ENCODE measurements at places on chromosomes 11 and 22.

DNA sequence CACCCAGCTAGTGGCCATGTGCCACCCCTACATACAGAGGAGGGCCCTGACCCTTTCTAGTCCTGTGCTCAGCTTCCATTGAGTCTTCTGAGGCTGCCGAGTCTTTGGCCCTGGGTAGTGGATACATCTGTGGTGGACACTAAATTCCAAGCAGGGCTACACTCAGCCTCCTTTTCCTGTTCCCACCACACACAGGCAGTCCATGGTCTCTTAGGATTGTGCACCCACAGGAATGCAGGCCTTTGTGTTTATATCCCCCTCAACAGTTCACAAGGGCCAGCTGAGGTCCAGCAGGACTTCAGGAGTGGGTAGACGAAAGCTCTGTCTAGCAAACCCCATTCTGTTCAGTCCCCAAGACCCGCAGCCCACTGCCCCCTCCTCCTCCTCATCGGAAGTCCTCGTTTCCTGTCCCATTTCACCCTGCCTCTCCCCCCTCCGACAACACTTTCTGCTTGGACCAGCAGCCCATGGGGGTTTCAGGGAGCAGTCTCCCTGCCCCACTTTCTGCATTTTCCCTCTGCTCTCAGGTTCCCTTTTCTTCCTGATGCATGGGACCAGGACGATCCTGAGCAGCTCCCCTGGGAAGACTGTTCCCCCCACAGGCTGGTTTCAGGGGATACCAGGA lies 91.8 kb downstream of the SWAP70 start:
- no peak for DNase-seq

GRCh38 chr11:1753929-1754305 lies 3.5 kb upstream of the IFITM10 start:
- DNase-seq: no peak

DNA sequence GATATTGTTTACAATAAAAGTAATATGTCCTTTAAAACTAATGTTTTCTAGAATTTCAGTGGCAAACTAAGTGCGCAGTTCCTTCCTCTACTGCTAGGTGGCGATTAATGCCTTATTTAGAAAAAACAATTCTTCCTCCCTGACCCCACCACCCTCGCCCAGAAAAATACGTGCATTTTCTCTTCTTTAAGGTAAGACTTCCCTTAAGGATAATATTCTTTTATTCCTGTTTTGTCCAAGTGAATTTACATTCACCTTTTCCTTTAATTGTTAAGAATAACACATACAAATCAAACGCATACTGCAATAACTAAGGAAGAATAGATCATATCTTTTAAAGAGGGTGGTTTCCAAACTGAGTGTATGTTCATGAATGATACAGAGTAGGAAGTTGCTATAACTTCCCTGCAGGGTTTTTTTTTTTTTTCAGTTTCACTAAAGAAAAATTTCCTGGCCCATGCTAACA lies 17.0 kb upstream of the PSMA1 start:
- peak; percentile 82 for DNase-seq

DNA sequence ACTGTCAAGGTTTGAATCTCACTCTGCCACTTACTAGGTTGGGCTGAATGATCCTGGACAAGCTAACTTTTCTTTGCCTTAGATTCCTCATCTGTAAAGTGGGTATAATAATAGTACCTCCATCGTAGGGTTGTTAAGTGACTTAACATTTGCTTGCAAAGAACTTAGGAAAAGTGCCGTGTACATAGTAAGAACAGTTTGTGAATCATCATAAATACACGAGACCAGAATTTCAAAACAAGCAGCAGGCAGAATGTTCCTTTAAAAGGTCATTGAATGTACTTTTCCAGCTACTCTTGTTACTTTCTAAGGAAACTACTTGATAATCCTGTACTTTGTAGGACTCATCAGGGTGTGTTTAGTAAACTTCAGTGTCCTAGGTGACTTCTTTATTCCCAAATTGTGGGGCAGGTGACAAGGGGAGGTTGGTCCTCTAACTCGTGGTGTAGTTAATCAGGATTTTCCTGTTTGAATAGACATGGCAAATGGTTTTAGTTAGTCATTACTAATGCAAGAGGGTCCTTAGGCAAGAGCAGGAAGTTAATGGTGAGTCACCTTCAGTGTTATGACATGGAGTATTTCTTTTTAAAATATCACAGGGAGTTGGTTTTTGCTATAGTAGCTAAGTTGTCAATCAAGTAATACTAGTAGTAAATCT lies 67.9 kb downstream of the YAP1 start:
- peak; percentile 82 for DNase-seq

DNA sequence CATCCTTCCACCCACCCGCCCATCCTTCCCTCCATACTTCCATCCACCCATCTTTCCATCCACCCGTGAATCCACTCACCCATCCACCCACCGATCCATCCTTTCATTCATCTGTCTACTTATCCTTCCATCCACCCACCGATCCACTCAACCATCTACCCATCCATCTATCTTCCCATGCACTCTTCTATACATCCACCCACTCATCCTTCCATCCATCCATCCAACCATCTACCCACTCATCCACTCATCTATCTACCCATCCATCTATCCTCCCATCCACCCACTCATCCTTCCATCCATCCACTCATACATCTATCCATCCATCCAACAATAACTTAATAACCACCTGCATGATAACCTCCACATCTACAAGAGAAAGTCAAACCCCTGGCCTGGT lies 47.3 kb downstream of the WNT7B start:
- no peak for DNase-seq

DNA sequence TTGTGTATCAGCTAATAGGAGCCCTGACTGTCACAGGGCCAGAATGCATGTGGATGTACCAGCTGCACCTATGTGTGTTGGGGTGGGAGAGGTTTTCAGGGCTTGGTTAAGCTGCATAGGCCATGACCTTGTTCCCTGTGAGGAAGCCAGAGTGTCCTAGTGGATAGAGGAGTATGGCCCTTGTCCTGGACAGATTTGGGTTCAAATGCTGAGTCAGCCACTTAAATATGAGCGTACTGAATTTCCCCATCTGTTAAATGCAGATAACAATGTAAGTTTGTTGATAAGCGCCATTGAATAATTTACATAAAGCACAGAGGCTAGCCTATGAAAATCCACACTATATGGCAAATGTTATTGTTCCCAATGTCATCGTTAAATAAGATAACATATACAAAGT lies 74.4 kb downstream of the PANX1 start:
- DNase-seq: no peak

DNA sequence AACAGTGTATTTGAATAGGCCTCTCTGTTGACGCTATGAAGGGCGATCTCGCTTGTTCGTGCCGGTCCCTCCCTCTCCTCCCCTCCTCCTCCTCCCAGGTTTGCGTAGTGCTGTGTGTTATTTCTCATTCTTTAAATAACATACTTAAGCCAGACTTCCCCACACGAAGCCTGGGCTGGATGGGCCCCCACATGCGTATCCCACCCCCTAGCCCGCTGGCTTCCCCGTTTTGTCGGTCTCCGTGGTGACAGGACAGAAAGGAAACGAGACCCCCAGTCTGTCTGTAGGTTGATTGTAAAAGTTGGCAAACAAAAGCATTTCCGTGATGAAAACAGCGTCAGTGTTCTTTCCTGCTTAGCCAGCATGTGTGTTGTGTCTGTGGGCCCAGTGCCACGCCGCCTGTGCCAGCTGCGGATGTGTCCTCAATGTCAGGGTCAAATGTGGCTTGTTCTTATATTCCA lies 27.3 kb downstream of the FAM118A start:
- DNase-seq: no peak

GRCh38 chr22:42797011-42797410 lies 60.1 kb downstream of the ARFGAP3 start:
- peak; percentile 54 for DNase-seq

GRCh38 chr11:62435846-62436660 lies 17.2 kb downstream of the SCGB1A1 start:
- peak; percentile 42 for DNase-seq

DNA sequence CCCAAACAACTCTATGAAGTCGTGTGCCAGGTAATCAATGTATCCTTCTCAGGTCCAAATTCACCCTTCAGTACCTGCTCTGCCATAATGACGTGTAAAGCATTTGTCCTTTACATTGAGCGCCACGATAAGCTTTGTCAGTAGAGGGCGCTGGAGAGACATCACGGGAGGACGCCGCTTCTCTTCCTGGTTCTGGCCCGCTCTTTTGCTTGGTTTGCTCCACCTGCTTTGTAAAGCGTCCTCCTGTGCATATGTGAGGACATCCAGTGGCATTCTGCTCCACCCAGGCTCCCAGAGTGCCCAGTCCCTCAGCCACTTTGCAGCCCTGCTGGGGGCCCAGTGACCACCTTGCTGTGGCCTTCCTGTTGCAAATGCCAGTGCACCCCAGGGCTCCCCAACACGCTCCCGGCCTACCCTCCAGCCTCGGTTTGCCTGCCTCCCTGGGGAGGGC lies 61.1 kb downstream of the WT1 start:
- DNase-seq: peak; percentile 44

DNA sequence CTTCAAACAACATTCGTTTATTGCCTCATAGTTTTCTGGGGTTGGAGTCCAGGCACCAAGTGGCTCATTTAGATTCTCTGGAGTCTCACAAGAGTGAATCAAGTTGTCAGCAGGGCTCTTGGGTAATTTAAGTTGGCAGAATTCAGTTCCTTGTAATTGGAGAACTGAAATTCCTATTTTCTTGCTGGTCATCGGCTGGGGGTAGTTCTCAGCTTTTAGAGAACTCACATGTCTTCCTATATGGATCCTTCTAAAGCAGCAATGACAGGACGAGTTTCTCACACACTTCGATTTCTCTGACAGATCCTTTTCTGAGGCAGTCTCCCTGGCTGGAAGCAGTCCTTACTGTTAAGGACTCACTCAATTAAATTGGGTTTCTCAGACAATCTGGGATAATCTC lies 17.3 kb upstream of the OOSP4B start:
- no peak for DNase-seq

GRCh38 chr11:106077609-106078455 lies at the start of gene AASDHPPT:
AASDHPPT (plus strand) TSS chr11:106077662; CDS start chr11:106077711, 49 bp downstream.
- DNase-seq: peak; percentile 39

DNA sequence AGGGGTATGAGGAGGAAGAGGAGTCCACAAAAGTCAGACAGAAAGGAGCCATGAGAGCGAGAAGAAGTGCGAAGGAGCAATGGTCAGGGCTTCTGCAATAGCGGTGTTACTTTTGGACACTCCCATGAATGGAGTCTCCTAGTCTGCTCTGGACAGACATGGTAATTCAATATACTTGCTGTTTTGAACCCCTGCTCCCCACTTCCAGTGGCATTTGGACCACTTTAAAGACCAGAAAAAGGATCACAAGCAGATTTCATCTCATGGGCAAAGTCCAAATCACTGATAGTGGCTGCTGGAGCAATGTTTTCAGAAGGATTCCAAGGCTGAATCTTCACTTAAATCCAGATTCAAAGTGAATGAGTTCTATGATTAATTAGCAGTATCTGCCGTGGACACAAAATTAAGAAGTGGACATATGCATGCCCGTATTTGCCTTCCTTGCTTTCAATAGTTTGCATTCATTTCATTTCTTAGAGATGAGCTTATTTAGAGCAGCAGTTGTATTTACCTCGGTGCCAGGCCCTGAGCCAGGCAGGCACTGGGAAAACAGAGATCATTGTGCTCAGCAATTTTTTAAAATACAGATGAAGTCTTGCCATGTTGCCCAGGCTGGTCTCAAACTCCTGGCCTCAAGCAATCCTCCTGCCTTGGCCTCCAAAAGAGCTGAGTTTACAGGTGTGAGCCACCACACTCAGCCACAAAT lies 72.0 kb downstream of the SLC1A2 start:
- DNase-seq: no peak

GRCh38 chr22:45840483-45840882 lies 136.5 kb downstream of the WNT7B start:
- no peak for DNase-seq

GRCh38 chr22:35660291-35661127 lies 12.3 kb downstream of the APOL6 start:
- DNase-seq: peak; percentile 54

GRCh38 chr11:79011357-79011756 lies 429.5 kb downstream of the TENM4 start:
- DNase-seq: no peak

DNA sequence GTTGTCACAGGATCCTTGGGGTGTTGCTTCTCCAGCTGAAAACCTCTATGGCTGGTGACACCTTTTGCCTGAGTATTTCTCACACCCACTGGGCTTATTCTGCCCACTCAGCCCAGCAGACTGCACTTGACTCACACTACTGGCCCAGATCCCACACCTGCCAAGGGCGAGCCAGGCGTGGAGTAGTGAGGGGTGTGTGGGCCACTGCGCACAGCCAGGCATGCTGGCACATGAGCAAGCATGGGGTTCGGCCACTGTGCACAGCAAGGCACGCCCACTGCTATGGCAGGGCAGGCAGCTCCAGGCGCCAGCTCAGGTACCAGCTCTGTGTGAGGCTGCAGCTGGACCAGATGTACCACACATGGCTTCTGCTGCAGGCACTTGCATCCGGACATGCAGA lies 116.5 kb upstream of the MTNR1B start:
- no peak for DNase-seq

DNA sequence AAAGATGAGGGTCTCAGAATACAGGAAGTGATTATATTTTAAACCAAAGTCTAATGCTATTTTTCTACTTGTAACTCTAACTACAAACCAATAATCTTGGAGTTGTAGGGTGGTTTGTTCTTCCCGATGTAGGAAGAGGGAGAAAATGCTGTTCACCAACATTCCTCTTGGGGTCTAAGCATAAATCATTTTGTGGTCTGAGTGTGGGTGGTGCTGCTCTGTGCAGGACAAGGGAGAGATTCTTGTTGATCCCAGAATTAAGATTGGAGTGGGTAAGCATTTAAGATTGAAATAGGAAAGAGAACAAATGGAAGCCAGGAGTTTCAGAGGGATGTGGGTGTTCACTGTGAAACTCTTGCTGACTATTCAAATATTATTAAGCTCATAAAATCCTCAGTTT lies 38.6 kb upstream of the MMP13 start:
- DNase-seq: no peak

- DNase-seq: no peak
These were observed 28.0 kb upstream of the OR8B8 start for GRCh38 chr11:124473476-124473875.

DNA sequence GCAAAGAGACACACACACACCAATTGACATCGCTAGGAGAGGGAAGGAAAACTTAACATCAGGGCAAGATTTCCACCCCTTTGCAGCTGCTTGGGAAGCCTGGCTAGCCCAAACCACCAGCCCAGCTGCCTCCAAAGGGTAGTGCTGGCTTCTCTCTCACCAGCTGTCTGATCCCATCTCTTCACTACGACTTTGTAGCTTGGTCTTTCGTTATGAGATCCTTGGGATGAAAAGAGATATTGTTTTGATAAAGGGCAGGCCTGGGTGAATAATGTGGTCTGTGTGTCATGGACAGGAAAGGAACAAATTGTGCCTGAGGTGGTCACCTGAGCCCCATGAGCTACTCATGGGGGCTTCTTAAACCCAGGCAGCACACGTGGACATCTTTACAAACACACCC lies 101.9 kb downstream of the ARL14EP start:
- no peak for DNase-seq

DNA sequence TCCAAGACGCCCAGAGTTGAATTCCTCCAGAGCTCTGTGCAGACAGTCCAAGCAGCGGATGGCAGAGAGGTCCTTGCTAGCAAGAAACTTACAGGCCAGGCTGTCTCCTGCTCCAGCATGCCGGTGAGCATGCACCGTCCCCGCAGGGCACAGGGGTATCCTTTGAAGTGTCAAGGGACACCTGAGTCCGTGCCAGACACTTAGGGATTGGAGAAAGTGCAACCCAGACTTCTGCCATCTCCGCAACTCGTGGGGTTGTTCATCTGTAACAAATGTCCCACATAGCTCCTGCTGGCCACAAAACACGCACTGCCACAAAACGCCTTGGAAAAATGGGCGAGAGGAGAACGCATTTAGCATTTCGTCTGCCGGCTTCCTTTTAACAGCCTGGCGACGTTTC lies 13.3 kb downstream of the TSPO start:
- no peak for DNase-seq
